ENCODE measurements at places on chromosomes 1 and 21.

DNA sequence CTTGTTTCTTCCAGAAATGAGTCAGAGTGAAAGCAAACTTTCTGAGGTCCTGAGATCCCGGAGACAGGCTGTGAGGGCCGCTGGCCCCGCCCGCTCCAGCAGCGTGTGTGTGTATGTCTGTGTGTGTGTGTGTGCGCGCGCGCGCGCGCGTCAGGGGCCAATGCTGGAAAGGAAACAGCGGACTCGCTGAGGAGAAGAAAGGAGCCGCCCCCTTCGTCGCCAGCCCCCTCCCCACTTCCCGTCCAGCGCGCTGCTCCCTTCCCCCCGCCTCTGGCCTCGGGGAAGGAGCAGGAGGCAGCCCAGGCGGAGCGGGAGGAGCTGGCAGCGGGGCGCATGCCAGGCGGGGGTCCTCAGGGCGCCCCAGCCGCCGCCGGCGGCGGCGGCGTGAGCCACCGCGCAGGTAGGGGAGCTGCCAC lies at the start of gene DISC1:
TSS of gene DISC1 (plus strand) at position 256 of the 416 bp plus-strand sequence. CDS start at position 334, 78 bp downstream.
- DNase-seq = peak; percentile 38

GRCh38 chr1:68230901-68231626 lies 1.3 kb downstream of the WLS start:
- no peak for DNase-seq

GRCh38 chr1:230798491-230798890 lies 51.3 kb downstream of the CAPN9 start:
- DNase-seq = no peak

GRCh38 chr1:71427066-71427465 lies 346.2 kb upstream of the ZRANB2 start:
- DNase-seq = no peak

- peak; percentile 66 for DNase-seq
Measured at GRCh38 chr1:105260001-105260400, 1510.3 kb downstream of the AMY1C start.

- DNase-seq = no peak
Measured at GRCh38 chr1:153339802-153340201, 8.8 kb downstream of the PGLYRP4 start.

DNA sequence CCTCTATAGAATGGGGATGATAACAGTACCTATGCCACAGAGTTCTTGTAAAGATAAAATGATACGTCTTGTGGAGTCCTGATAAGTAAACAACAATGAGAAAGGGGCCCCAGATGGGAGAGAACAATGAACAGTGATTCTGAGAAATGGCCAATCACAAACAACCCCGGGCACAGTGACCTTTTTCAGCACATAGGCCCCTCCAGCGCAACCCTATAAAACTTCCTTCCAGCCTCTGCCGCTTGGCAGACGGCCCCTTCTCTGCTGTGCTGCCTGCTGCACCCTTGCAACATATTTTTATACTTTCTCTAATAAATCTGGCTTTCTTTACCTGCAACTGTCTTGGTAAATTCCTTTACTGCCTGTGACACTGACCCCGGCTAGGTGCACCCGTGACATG lies 8.9 kb downstream of the RCAN1 start:
- DNase-seq = no peak

DNA sequence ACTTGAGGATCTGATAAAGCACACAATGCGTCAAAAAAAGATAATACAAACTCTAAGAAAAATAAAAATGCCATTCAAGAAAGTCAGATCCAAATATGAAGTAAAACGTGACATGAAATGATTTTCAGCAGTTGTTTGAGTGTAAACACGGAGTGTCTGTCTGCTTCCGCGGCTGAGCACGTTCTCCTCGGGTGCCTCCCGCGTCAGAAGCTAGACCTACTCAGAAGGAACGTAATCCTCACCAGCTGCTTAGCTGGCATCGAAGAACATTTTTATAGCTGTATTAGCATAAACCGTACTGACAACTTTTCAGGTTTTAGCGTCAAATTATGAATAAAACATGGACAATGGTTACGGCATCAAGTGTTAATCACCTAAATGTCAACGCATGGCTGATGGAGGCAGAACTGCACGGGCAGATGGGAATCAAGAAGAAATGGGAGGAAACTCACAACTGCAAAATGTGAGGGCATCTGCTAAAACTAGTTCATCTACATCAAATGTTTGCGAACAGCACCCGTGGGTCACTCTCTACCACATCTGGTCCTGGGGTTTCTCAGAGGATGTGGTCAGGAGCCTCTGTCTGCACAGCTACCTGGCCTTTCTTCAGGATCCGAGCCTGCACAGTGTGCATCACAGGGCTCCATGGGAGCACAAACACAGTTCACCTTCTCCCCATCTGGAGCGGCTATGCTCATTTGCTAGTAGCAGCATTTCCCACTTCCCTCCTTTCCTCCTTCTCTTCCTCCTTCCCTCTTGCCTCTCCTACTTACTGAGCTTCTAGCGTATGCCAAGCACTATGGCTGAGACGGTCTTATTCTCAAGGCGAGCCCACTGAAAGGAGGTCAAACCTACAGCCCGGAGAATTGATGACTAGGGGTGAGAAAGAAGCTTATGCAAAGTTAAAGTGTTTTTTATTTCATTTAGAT lies 40.0 kb downstream of the RCAN1 start:
- no peak for DNase-seq

DNA sequence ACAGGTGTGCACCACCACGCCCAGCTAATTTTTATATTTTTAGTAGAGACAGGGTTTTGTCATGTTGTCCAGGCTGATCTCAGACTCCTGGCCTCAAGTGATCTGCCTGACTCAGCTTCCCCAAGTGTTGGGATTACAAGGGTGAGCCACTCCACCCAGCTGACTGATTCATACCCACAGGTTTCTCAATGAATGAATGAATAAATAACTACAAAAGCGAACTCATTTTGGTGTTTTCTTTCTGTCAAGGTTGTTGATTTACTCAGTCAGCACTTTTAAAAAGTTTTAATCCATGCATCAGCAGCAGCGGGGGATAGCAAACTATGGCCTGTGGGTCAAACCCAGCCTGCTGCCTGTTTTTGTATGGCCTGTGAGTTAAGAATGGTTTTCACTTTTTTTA lies 217.5 kb downstream of the FAF1 start:
- DNase-seq = no peak

DNA sequence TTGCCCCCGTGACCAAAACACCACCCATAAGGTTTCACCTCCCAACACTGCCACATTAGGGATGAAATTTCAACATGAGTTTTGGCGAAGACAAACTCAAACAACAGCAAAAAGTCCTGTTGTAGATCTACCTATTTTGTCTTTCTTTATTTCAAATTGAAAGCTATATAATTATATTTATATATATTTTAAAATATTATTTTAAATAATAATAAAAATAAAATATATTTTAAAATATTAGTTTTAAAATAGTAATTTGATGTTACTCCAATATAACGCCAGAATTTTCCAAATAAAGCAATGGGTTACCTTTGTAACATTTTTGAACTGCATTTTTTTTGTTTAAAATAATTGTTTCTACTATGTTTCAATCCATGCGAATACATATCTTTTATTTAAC lies 263.5 kb upstream of the USP25 start:
- no peak for DNase-seq

DNA sequence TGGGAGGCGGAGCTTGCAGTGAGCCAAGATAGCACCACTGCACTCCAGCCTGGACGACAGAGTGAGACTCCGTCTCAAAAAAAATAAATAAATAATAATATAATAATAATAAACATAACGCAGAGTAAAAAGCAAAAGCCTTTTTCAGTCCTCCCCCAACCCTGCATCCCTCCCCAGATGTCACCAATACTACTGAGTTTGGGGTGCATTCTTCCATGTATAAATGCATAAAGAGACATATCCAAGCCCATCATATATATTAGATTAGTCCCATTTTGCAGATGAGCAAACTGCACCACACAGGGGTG lies 930 bp upstream of the ADAMTSL4 start:
- no peak for DNase-seq

GRCh38 chr1:248793592-248793991 lies 32.1 kb downstream of the SH3BP5L start:
- DNase-seq = no peak

GRCh38 chr21:31894457-31894856 lies 21.6 kb downstream of the HUNK start:
- DNase-seq = no peak

DNA sequence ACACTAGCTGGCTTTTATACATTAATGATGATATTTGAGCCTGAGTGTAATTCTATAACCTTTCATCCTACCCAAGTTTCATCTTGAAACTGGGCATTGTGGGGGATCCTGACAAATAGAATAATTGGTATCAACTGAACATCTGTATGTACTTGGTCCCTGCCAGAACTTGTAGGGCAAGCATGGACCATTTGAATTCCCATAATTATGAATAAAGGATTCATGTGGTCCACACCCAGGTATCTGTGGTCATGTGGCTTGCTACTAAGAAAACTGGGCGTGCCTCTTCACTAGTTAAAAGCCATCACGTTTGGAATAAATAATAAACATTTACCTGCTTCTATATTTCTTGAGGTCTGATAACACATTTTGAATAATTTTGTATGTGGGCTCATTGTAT lies 20.6 kb upstream of the VTCN1 start:
- no peak for DNase-seq

- DNase-seq = no peak
Measured at GRCh38 chr1:53088616-53089300, 26.7 kb downstream of the PODN start.

GRCh38 chr1:109768820-109769219 lies 5.1 kb upstream of the EPS8L3 start:
- DNase-seq = no peak

DNA sequence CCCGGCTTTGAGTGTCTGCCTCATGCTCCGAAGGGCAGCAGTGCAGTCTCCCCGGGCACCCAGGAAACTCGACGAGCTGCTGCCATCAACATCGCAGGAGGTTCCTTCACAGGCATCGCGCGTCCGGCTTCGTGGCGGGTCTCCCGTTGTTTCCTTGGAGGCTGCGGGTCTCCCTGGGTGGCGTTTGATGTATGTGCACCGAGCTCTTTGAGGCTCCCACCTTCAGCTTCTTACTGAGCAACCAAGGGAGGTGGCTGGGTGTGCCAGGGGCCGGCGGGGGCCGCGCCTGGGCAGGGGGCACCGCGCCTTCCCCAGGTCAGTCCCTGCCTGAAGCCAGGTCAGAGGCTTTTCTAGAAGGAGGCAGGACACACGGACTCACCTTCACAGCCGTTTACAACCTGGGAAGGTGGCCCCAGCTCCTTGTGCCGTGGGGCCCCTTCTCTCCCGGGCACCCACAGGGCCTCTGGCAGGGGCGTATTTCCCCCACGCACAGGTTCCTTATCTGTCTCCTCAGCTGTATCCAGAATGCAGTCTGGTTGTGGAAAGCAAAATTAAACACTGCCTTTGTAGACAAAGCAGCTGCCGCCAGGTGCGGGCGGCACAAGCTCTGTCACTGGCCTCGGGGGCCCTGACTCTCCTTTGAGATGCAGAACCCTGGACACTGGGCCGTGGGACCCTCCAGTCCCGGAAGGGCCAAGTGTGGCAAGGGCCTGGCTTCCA lies 21.7 kb upstream of the PEX10 start:
- DNase-seq = no peak

- no peak for DNase-seq
Measured at GRCh38 chr1:44862829-44863401, 19.9 kb upstream of the PTCH2 start.

- no peak for DNase-seq
Measured at GRCh38 chr1:1427820-1428148, 6.7 kb upstream of the ANKRD65 start.

DNA sequence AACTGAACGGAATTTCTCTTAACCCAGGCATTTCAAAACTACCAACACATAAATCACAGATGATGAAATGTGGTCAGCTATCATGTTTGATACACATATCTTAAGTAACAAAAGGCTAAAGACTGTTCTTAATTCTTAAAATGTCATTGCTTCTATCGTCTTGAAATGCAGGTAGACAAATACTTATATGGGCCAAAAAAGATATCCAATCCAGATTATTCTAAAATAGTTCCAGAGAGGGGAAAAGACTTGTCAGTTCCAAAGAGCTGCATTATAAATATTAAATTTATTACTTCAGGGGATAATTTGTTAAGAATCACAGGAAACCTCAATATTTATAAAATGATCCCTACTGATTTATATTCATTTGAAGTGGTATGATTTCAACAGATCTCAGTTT lies 259.4 kb downstream of the FAF1 start:
- no peak for DNase-seq

DNA sequence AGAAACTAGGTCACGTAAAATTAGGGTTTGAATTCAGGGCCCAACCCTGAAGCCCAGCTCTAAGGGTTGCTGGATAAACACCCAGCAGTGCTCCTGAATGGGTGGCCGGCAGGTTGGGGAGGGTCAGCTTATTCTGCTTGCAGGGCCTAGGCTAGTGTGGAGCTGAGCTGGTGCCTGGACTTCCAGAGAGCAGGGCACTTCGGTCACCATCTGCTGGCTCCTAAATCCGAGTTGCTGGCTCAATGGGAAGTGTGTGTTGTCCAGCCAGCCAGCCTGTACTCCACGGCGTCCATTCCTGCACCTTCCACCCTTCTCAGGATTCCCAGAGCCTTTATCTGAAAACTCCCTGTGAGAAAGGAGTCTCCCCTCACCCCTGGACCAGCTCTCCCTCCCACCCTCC lies 23.0 kb downstream of the TRIM67 start:
- no peak for DNase-seq

DNA sequence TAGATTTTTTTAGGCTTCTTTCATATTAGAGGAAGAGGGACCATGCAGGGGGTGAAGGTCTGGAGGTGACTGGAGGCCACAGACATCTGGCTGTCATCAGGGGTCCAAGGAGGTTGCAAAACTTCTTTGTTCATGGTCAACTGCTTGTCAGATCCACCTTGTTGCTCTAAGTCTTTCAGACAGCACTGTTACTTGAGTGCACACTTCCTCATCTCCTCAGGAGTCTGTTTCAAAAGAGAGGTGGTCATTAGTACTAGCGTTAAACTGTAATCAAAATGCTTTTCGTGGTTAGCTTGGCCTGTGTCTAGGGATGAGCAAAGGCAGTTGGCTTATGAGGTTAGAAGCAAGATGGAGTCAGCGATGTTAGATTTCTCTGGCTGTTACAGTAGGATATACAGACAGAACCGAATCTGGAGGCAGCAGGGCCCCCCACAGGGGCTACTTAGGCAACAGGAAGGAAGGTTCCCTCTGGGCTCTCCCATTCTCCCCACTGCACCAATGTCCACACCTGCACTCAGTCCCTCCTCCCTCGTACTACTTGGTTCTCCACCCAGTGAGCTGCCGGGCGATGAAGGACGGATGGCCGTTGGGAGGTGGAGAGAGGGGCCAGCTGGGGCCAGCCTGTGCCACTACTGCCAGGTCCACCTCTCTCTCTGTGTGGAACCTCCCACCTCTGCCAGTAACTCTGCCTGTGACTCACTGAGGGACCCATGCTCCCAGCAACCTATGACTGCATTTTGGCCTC lies 57.2 kb downstream of the TOR1AIP2 start:
- no peak for DNase-seq

DNA sequence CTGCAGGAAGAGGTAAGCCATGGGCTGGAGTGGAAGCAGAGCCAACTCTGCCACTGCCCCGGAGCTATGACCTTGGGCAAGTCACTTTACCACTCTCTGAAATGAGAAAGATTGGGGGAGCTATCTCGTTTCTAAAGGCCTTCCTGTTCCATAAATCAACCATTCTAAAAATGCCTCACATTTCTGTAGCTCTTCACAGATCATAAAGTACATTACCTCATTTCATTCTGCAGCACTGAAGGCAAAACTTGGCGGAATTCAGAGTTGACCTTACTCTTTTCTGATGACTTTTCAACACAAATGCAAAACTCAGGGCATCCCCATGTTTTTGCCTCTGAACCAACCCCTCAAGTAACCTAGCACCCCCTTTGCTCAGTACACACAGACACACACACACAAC lies 404.0 kb upstream of the NFIA start:
- DNase-seq = no peak

All from NCI-H2081 treated with DMSO at 0.1 percent for 48 hours (cell line).